ENCODE measurements at places on chromosomes 6 and 20.

DNA sequence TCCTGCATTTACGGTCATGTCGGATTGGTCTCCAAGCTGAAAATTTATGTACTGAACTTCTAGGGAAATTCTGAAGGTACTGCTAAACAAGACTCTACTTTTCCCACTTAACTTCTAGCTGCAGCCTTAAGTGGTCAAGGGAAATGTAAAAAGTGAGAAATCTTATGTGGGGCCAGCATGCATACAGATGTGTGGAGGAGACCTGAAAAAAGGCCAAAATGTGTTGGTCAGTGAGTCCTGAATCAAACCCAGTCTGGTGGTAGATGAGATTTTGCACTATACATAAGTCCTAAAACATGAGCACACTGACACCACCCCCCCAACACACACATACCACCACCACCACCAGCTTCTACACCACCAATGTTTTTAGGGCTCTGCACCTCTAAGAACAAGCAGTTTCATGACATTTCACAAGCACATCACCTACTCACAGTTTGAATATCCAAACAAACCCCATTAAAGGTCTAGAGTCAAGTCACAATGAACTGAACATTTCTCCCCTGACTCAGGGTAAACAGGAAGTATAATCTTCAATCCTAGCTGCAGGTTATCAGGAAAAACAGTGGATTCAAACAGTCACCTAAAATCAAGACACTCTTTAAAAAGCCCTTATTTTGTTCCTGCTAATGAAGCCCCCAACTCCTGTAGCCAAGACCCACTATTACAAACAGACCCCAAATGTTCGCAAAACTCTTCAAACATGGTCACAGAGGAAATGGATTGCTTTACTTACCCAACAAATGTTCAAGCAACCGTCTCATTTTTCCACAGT lies 1.6 kb downstream of the ZMYND8 start:
- DNase-seq: no peak

DNA sequence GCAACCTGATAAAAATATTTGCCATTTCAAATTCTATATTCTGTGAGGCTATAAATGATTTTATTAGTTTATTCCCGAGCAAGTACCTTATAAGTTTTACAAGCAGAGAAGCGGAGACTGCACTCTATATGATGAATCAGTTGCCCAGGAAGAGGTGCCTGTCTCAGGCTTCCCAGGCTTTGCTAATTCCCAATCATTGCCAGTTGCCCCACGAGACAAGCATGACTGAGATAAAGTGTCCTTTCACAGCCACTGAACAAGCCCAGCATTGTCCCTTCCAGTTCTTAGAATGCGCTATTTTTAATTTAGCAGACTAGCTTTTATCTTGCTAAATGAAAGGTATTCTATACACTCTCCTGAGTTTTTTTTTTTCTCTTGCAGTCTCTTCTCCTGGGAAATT lies 260.7 kb downstream of the ALDH8A1 start:
- DNase-seq: no peak

DNA sequence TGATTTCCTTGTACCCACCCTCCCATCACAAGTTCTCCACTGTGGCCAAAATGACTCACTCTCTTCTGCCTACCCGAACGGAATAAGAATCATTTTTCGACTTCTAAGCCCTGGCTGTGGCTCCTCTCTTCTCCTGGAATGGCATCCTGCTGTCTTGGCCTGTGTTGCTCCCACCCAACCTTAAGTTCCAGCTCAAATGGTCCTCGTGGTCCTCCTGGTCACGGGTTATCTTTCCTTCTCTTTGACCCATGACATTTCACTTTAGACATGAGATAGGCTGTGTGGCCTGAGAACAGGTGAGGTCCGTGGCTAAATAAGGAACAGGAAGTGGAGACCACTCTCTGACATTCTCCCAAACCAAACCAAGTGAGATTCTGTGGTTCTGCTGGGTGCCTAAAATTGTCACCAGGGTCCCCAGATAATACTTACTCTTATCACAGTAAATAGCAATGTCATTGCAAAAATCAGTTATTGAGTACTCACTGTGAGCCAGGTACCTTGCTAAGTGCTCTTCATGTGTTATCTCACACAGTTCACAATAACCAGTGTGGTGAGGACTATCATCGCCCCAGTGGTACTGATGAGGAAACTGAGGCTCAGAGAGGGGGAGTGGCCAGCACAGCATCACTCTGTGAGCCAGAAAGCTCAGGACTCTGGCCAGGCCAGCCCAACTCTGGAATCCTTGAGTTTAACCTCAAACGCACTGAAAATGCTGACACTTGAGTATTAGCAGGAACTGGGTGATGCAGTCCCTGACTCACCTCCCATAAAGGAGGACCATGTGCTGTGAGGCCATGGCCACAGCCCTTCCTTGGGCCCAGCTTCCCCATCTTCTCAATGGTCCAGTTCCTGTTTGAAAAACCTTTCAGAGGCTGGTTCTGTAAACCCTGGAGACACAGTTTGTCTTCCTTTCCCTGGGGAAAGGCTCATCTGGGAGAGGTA lies 74.8 kb upstream of the SIRPA start:
- DNase-seq: peak; percentile 13

- DNase-seq: no peak
Measured at GRCh38 chr20:62059401-62059800, 6.3 kb downstream of the TAF4 start.

GRCh38 chr6:2688401-2689064 lies 62.2 kb downstream of the MYLK4 start:
- no peak for DNase-seq

- no peak for DNase-seq
Measured at GRCh38 chr6:162829013-162829742, 101.4 kb downstream of the PACRG start.

- no peak for DNase-seq
Measured at GRCh38 chr6:17429383-17430061, 36.1 kb downstream of the CAP2 start.

DNA sequence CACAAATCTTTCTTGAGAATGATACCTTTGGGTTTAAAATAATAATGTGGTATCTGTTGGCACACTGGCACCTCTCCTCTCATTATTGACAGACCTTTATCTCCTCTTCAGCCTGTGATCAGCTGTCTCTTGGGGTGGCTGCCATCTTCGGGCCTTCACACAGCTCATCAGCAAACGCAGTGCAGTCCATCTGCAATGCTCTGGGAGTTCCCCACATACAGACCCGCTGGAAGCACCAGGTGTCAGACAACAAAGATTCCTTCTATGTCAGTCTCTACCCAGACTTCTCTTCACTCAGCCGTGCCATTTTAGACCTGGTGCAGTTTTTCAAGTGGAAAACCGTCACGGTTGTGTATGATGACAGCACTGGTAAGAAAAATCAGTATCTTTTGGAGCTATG lies 232.8 kb downstream of the GRIK2 start:
- DNase-seq: no peak

DNA sequence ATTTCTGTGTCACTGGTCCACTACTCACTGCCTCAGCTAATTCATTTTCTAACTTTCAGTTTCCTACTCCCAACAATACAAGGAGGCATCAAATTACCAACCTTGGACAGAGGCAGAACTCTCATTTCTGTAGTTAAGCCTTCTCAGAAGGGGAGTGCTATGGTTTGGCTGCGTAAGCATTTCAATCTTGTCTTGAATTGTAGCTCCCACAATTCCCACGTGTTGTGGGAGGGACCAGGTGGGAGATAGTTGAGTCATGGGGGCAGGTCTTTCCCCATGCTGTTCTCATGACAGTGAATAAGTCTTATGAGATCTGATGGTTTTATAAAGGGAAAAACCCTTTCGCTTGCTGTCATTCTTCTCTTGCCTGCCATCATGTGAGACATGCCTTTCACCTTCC lies 22.9 kb downstream of the HLA-DRA start:
- no peak for DNase-seq

- no peak for DNase-seq
Measured at GRCh38 chr6:139520321-139520768, 145.9 kb upstream of the CITED2 start.

GRCh38 chr20:45103072-45103471 lies 2.1 kb upstream of the KCNS1 start:
- DNase-seq: no peak

GRCh38 chr6:23280437-23280836 lies 711.1 kb downstream of the HDGFL1 start:
- DNase-seq: no peak

GRCh38 chr6:39724787-39725631 lies at the start of gene KIF6:
TSS of gene KIF6 (minus strand) at chr6:39725408. CDS start at chr6:39725310, 98 bp downstream.
- DNase-seq: peak; percentile 77

DNA sequence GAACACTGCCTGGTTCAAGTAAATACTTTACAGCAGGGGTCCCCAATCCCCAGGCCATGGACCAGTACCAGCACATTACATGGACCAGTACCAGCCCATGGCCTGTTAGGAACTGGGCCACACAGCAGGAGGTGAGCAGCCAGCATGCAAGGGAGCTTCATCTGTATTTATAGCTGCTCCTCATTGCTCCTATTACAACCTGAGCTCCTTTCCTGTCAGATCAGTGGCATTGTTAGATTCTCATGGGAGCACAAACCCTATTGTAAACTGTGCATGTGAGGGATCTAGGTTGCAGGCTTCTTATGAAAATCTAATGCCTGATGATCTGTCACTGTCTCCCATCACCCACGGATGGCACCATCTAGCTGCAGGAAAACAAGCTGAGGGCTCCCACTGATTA lies 12.0 kb upstream of the RBPJL start:
- no peak for DNase-seq

DNA sequence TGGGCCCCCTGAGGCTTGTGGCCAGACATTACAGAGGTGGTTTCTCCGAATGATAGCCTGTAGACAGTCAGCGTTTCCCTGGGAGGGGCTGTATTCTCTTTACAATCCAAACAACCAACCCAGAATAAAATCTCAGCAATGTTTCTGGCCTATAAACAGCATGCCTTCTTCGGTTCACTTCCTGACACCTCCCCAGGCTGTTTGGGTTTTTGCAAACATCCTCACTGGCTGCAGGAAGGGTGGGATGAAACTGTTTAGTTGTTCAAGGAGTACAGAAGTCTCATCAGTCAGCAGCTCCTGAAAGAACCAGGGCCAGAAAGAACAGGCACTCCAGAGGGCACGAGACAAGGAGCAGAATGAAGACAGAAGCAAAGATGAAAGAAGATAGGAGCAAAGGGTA lies 350.0 kb downstream of the QKI start:
- no peak for DNase-seq

DNA sequence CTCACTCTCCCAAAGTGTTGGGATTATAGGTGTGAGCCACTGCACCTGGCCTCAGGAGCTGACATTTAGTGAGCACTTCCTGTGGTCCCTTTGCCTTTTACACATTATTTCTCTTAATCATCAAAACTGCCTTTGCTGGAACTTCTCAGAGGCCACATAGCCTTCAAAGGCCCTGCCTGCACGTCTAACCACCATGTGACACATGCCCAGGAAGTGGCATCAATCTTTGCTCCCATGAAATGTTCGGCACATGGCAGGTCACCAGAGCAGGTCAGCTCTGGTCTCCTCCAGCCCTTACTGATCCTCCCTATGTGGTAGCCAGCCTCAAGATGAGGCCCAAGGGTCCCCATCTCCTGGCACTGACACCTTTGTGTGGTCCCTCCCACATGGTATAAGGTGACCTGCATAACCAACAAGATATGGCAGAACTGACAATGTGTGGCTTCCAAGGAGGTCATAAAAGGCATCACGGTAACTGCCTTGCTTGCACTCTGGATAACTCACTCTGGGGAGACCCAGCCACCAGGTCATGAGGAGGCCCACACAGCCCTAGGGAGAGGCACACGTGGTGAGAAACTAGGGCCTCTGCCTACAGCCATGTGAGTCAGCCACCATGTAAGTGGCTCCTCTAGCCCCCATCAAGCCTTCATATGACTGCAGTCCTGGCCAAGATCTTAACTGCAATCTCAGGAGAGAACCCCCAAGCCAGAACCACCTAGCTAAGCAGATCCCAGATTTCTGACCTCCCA lies 28.8 kb upstream of the HMGA1 start:
- no peak for DNase-seq

- DNase-seq: no peak
Measured at GRCh38 chr6:80227545-80228105, 121.2 kb downstream of the BCKDHB start.

DNA sequence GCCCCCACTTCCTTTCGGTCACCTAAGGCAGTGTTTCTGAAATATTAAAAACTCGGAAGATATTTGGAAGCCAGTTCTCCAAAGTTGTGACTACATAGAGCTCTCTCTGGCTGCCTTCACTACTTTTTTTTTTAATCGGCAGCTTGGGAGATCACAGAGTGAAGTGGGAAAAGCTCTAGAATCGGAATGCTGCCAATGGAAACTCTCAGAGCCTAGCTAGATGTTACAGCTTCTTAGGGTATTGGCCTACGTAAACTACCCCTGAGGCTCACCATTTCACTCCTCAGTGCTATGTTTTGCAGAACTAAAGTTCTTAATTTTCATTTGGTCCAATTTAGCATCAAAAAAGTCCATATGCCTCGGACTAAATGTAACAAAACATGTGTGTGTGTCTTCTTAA lies 14.5 kb downstream of the SERPINB1 start:
- no peak for DNase-seq

- DNase-seq: no peak
Measured at GRCh38 chr6:120965814-120966213, 368.5 kb downstream of the TBC1D32 start.

DNA sequence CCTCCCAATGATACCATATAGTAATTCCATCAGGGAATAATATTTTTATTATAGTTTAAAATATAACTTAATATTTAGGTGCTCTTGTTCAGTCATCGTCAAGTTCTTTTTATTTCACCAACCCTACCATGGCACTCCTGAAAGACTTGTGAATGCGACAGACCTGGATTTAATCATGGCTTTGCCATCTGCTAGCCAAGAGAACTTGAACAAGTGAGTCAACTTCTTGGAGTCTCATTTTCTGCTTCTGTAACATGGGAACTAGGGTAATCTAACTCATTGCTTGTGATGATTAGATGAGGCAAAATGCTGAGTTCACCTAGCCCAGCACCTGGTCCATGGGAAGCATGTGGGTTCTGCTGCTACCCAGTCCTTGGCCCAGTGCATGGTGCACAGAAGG lies 62.9 kb downstream of the ESR1 start:
- no peak for DNase-seq

- no peak for DNase-seq
Measured at GRCh38 chr6:3506200-3506599, 49.4 kb upstream of the SLC22A23 start.

GRCh38 chr6:163585932-163586437 lies 171.5 kb downstream of the QKI start:
- no peak for DNase-seq
